ENCODE measurements at places on chromosomes 11 and 22.
A peak's percentile ranks its signal among the peaks of the same experiment; 100 is the strongest.

DNA sequence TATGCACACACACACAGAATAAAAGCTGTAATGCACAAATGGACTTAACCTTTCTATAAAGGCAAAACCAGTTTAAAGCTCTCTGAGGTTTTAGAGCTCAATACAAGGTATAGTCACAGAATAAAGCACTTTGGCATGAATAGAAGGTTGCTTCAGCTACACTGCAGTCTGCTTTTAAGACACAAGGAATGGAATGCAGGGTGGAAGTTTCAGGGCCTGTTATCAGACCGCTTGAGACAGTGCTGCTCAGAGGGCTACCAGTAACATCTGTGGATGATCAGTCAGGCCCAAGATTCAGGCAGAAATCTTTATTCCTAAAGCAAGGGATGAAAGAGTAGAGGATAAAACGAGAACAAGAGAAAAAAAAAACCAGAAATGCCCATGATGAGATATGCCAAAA is 46.7 kb downstream of the CD44 start:
- peak; percentile 77 for DNase-seq

GRCh38 chr11:5665051-5665570 is 19.8 kb downstream of the TRIM5 start:
- no peak for DNase-seq

GRCh38 chr22:47113853-47114415 is 351.5 kb downstream of the TBC1D22A start:
- DNase-seq = no peak

- no peak for DNase-seq
Observed at GRCh38 chr11:113142508-113142907, 171.9 kb upstream of the TTC12 start.

DNA sequence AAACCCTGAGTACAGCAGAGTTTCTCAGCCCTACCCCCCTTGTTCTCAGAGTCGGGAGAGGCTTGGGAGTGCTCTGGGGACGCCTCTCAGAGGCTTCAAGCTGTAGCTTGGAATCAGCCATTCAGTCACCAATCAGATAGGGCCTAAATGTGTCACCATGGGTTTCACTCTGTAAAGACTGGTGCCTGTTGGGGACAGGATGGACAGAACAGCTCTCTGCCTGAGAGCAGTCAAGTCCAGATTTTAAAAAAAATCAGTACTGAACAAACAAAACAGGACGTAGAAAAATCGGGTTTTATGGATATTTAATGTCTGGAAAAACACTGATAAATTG is 1.3 kb downstream of the FADD start:
- DNase-seq = no peak

GRCh38 chr22:30336752-30337460 is 10.2 kb upstream of the TBC1D10A start:
- no peak for DNase-seq

GRCh38 chr22:45869340-45869847 is 107.6 kb downstream of the WNT7B start:
- DNase-seq = no peak

DNA sequence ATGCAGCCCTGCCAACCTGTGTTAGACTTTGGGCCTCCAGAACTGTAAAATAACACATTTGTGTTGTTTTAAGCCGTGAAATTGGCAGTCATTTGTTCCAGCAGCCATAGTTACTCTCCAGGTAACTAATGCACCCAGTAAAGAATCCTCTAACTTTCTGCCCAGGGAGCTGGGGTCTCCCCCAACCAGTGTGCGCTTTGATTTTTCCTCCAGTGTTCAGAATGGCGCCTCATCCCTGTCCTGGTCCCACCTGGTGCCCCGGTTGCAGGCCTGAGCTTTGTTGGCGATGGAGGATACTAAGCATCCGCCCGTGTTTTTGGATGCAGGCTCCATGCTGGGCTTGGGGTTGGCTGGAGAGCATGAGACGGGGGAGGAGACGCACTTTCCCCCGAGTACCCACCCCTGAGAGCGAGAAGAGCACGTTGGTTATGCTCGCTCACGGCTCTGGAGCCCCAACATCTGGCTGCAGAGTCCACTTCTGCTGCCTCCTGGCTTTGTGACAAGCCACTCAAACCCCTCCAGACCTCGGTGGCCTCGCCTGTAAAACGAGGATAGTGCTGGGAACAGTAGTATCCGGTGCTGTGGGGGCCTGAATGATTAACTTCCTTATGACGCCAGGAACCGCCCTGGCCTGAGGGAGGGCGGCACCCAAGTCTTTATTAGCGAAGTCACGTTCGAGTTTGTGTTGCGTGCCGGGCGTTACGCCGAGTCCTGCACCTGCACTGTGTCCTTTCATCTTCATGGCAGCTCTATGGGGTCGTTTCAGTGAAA is 25.8 kb downstream of the MRGPRD start:
- peak; percentile 59 for DNase-seq

DNA sequence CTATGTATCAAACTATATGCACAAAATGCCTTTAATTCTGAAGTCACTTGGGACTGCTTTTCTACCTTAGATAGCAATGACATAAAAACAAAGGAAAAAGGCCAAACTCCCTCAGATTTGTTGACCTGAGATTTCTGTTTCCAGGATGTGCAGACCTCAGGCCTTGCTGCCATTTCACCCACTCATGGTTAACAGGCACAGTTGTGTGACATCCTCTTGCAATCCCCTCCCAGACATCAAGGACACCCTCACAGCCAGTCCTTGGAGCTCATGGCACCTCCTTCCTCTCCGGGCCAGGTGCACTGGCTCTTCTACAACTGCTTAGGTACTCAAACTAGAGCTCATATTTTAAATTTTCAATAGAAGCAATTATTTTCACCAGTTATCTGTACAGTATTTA is 37.3 kb downstream of the SERPIND1 start:
- no peak for DNase-seq

GRCh38 chr11:34426766-34427185 is 12.0 kb upstream of the CAT start:
- peak; percentile 98 for DNase-seq

- no peak for DNase-seq
Observed at GRCh38 chr22:36573815-36574363, 44.9 kb upstream of the EIF3D start.

- no peak for DNase-seq
Observed at GRCh38 chr22:18979957-18980356, 43.9 kb upstream of the PRODH start.

GRCh38 chr22:37566903-37567798 is 6.9 kb downstream of the CDC42EP1 start:
- DNase-seq = peak; percentile 59

DNA sequence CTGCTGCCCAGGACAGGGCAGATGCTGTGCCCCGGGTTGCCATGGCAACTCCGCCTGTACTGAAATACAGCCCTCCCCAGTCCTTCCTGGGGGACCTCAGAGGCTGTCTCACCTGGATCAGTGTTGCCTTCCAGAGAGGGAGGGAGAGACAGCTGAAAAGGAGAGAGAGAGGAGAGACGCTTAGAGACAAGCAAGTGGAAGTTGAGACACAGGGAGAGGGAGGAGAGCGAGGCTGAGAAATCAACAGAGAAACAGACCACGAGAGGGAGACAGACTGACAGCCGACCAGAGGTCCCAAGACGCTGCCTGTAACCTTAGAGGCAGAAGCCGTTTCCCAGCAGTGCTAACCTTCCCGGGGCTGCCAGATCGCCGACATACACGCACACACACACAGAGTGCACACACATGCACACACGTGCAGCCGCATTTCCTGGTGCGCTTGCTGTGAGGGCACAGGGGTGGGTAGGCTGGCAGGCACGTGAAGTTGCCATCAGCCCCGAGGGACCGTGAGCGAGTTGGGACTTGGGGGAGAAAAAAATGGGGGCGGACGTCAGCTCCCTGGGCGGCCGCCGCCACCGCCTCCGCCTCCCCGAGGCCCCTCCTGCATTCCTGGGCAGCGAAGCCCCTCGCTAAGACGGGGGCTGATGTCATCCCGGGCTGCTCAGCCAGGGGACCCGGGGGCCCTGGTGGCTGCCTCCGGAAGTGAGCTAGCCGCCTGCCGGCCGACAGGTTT is 88.6 kb upstream of the CRYBB3 start:
- peak; percentile 81 for DNase-seq

GRCh38 chr11:20250644-20251247 is 90.5 kb upstream of the DBX1 start:
- peak; percentile 56 for DNase-seq

DNA sequence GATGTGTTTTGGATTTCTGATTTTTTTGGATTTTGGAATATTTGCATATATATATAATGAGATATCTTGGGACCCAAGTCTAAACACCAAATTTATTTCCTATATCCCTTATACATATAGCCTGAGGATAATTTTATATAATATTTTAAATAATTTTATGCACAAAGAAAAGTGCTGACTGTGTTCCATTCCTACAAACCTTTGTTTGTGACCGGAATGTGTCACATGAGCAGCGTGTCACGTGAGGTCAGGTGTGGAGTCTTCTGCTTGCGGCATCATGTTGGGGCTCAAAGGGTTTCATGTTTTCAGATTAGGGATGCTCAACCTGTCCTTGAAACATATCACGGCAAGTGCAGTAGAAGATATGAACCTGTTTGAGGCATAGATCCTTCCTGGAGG is 65.6 kb downstream of the SCN3B start:
- no peak for DNase-seq

DNA sequence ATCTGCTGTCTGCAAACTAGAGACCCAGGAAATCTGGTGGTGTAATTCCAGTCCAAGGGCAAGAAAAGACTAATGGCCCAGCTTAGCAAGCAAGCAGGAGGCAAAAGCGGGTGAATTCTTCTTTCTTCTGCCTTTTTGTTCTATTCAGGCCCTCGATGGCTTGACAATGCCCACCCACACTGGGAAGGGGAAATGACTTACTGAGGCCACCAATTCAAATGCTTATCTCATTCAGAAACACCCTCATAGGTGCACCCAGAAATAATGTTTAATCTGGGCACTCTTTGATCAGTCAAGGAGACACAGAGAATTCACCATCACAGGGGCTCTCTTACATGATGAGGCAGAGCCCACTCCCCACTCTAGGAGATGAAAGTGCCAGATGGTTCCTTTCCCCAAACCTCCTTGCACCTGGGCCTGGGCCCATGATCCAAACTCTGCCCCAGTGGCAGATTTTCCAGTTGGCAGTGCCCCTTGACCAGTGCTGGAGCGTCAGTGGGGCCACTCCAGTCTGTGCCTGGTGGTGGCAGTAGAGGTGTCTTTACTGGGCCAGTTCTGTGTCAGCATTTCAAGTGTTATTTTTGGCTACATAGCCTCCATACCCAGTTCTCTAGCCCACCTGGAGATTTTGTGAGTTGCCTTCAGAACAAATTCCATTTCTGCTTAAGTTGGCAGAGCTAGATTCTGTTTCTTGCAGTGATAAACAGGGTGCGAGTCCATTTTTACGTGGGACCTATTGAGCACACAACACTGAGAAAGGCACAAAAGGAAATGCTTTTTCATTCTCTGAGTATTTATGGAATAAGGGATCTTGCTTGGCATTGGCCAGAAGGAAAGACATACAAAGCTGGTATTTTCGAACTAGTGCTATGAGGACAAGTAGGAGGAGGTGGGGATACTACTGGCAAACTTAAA is 7.5 kb downstream of the ELMOD1 start:
- no peak for DNase-seq

GRCh38 chr11:8593935-8594909 is at the start of gene STK33:
Gene STK33, minus strand, starts transcription at chr11:8594228. Its CDS starts 119,323 bp downstream, at chr11:8474905.
- no peak for DNase-seq

- DNase-seq = no peak
Observed at GRCh38 chr11:82837650-82838049, 62.6 kb downstream of the PRCP start.

DNA sequence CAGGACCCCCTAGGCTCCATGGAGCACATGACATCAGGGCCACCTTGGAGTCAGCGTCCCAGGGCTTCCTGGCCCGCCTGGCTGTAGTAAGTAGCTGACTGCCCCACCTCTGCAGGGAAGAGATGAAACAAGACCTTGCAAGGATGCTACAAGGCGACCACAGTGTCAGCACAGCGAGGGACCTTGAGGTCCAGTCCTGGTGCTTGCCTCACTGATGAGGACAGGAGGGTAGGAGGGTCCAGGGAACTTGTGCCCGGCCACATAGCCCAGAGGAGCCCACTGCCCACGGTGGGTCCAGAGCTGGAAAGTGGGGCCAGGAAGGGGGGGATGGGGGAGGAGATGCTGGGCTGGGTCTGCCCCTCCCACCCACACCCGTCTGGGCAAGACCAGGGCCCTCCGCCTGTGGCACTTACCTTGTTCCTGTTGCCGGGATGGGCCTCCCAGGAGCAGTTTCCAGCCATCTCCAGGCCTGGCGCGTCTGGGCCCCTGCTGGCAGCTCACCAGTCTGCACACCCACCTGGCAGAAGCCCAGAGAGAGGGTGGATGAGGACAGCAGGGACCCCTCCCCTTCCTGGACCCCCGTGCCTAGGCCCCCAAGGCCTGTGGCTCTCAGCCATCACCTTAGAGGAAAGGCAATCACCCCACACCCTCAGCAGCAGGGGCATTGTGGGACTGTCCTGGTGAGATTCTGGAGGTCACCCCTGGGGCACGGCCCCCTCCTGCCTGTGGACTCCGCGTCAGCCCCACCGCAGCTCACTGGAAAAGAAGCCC is 3.4 kb downstream of the MRGPRF start:
- DNase-seq = no peak

- no peak for DNase-seq
Observed at GRCh38 chr11:16596231-16596630, 142.2 kb upstream of the C11orf58 start.

- peak; percentile 46 for DNase-seq
Observed at GRCh38 chr22:41092847-41093411, 537 bp downstream of the EP300 start.

- DNase-seq = peak; percentile 94
Observed at GRCh38 chr11:110857892-110858546, 145.8 kb upstream of the ARHGAP20 start.

- DNase-seq = no peak
Observed at GRCh38 chr11:60281485-60281884, 1.0 kb downstream of the MS4A4A start.

All from fibroblast of the aortic adventitia (primary cell).